Activated CD8-positive, alpha-beta memory T cell treated with anti-CD3 and anti-CD28 coated beads, Interleukin-2, amount 50 U/mL, for 48 hours (primary cell): ENCODE measurements at places on chromosomes 5 and 9.

DNA sequence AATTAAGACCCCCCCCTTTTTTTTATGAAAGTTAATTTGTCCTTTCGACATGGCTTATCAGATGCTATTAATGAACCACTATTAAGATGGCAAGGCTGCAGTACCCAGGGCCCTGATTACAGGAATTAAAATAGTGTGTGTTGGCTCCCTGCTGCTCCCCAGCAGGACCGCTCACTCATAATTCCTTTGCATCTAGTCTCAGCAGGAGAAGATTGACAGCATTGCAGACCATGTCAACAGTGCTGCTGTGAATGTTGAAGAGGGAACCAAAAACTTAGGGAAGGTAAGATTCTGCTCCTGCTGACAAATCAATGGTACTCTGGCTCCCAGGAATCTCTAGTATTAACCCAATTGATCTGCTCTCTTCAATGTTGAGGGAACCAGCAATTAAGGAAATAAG is 61.0 kb downstream of the STX17 start:
- no peak for DNase-seq

DNA sequence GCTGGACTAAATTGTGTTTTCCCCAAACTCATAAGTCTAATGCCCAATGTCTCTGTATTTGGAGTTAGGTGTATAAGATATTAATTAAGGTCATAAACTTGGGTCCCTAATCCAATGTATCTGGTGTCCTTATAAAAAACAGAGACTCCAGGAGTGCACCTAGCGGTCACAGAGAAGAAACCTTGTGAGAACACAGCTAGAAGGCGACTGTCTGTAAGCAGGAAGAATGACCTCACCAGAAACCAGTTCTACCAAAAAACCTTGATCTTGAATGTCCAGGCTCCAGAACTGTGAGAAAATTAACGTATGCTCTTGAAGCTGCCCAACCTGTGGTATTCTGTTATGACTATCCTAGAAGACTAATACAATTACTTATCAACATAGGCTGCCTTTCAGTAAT is 591.7 kb upstream of the PTPRD start:
- DNase-seq, result no peak

GRCh38 chr9:71812385-71812784 is 44.1 kb upstream of the CEMIP2 start:
- no peak for DNase-seq

GRCh38 chr5:172102218-172102870 is 85.7 kb downstream of the STK10 start:
- DNase-seq, result no peak

DNA sequence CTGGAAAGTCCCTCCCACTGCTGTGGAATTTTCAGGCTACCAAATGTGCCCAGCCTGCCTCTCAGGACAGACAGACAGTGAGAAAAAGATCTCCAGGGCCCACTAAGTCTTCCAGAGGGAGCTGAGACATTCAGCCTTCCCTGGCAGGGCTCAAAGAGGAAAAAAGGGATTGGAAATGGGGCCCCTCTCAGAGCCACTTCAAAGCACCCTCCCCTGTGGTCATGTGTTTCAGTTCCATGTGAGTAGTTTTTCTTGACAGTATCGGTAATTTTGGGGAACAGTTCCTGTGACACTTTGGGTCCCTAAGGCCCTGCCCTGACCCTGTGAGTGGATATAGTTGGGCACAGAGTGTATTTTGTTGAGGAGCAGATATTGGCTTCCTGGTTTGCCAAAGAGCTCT is 25.0 kb downstream of the LARP1 start:
- DNase-seq, result no peak

DNA sequence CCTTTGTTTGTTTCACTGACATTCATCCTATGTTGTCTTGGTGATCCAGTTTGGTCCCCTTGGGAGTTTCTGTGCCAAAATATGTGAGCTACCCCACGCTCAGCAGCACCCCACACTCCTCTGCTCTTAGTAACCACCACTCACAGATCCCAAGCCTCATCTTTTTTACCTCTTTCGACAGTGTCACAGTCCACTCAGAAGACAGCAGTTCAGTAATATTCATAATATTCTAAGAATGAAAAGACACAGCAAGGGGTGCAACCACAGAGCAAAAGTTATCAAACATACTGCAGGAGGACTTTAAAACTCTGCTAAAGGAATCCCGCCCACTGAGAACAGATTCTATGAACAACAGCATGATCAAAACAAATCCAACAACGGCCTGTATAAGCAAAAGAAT is 28.2 kb downstream of the RNF130 start:
- no peak for DNase-seq

DNA sequence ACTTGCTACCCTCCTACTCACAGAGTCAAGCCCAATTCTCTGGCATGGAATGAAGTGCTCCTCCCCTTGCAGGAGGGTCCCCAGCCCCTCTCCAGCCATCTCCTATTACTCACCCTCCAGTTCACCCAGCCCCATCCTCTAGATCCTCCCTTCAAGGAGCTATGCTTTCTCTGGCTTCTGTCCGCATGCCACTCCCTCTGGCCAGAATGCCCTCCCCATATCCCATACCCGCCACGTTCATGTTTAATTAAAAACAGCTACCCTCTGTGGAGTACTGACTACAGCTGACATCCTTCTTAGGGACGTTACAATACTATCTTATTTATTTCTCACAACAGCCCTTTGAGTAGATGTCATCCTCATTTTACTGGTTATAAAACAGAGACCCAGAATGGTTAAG is 3.0 kb downstream of the F2R start:
- DNase-seq, result no peak

DNA sequence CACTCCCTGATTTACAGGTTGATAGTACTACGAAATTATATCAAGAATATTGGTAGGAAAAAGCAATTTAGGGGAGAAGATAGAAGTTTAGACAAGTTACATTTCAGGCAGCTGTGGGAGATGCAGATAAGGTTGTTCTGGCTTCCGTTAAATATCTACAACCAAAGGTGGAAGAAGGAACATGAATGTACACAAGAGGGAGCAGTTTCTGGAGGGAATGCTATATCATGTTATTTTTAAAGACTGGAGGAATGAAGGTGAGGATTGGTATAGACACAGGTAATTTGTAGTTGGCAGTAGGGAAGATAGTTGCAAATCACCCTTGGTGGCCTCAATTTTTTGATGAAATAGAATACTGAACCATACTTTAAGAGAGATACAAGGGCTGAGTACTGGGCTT is 187.3 kb upstream of the NMUR2 start:
- DNase-seq, result no peak

GRCh38 chr5:133219296-133219695 is 167.5 kb downstream of the HSPA4 start:
- DNase-seq, result no peak

DNA sequence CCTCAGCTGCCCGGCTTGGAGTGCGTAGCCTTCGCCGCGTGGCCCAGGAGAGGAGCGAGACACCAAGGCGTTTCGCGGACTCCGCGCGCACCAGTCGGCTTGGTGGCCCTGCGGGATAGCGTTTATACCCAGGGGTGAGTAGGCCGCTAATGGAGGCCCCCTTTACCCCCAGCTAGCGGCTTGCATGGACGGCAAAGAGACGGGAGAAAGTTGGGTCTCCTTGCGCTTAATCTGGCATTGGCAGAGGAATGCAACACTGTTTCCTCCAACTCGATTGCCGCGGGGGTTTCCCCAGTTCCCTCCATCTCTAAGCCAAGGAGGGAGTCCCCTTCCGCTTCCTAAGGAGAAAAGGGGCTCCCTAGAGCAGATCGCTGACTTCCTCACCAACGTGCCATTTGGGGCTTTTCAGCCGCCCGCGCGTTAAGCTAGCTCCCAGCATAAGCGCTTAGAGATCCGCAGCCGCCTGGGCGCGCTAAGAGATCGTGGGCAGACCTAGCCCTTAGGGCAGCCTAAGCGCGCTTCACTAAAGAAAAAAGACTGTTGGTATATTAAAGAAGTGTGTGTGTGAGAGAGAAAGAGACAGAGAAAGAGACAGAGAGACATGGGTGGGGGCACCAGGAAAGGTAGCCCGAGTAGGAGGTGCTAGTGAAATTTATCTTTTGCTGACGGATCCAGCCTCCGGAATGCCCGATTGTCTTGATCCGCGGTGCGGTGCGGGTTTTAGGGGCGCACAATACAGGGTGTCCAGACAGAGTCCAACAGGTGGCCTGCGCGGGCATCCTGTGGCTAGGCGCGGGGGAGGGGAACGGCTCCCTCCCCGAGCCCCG is 597.9 kb upstream of the SGCD start:
- no peak for DNase-seq

DNA sequence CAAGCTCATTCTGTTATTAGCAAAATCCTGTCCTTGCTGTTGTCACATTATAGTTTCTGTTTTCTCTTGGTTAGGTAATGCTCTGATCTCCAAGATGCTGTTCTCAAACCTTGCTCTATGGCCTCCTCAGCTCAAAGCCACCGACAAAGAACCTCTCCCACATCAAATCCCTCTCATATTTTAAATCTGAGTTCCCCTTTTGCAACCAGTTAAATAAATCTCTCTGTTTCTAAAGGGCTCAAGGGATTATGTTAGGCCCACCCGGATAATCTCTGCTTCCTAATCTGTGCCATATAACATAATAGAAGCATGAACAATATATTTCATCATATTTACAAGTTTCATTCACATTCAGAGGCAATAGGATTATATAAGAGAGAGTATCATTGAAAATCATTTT is 286.0 kb downstream of the CYLC2 start:
- no peak for DNase-seq

DNA sequence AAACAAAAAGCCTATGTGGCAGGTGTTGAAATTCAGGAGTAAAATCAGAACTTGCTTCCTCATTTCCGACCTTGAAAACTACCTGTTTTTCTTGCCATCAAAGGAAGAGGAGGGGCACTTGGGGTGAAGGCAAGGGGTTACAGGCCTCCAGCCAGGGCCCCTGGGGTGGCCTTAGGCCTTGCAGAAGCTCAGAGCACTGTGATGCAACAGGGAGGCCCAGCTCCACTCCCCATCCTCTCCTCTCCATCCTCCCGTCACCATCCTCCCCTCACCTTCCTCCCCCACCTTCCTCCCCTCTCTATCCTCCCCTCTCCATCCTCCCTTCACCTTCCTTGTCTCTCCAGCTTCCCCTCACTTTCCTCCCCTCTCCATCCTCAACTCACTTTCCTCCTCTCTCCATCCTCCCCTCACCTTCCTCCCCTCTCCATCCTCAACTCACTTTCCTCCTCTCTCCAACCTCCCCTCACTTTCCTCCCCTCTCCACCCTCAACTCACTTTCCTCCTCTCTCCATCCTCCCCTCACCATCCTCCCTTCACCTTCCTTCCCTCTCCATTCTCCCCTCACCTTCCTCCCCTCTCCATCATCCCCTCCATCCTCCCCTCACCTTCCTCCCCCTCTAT is 111.6 kb downstream of the WNK2 start:
- no peak for DNase-seq

DNA sequence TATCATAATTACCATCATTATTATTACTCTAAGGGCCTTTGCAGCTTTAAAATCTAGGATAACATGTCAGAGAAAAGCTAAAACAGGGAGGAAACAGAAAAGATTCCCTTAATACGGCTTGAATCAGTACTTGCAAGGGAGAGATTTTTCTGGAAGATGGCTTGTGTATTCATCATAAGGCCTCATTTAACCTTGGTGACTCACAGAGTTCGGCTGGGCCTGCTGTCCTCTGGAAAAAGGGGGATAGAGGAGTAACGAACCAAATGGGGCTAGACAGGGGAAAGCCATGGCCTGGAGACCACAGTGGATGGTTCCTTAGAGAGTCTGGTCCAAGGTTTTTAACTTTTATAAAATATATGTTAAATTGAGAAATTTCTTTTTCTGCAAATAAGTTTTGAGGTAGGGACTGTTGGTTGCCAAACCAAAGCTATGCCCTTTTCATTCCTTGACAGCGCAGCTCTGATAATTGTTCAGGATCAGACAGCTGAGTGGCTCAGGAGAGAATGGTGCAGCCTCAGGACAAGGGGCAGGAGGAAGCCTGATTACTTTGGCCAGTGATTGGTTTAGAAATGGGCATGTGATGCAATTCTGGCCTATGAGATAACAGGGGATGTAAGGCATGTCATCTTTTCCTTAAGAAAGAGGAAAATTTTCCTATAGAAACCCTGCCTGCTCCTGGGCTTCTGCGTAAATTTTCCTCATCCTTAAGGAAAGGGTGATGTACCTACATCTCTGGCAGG is 25.6 kb upstream of the GSN start:
- DNase-seq, result no peak

DNA sequence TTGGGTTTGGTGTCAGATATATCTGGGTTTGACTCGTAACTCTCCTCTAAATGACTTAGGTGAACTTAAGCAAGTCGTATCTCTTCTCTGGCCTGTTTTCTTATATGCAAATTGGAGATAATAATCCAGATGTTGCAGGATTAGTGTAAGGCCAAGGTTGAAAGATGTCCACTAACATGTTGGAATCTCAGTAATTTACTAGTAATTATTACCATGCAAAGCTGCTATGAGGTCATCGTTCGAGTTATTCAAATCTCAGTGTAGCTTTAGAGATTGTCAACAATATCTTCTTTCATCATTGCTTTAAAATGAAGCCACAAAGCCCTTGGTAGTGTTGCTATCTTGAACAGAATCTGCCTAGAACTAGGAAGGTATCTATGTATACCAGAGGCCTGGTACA is 437.7 kb upstream of the KLF4 start:
- no peak for DNase-seq

GRCh38 chr9:110049699-110050450 is 158.1 kb downstream of the C9orf152 start:
- no peak for DNase-seq

- no peak for DNase-seq
Observed at GRCh38 chr5:80744149-80744548, 89.4 kb upstream of the DHFR start.

- no peak for DNase-seq
Observed at GRCh38 chr9:113898151-113898550, 22.0 kb downstream of the ZNF618 start.

DNA sequence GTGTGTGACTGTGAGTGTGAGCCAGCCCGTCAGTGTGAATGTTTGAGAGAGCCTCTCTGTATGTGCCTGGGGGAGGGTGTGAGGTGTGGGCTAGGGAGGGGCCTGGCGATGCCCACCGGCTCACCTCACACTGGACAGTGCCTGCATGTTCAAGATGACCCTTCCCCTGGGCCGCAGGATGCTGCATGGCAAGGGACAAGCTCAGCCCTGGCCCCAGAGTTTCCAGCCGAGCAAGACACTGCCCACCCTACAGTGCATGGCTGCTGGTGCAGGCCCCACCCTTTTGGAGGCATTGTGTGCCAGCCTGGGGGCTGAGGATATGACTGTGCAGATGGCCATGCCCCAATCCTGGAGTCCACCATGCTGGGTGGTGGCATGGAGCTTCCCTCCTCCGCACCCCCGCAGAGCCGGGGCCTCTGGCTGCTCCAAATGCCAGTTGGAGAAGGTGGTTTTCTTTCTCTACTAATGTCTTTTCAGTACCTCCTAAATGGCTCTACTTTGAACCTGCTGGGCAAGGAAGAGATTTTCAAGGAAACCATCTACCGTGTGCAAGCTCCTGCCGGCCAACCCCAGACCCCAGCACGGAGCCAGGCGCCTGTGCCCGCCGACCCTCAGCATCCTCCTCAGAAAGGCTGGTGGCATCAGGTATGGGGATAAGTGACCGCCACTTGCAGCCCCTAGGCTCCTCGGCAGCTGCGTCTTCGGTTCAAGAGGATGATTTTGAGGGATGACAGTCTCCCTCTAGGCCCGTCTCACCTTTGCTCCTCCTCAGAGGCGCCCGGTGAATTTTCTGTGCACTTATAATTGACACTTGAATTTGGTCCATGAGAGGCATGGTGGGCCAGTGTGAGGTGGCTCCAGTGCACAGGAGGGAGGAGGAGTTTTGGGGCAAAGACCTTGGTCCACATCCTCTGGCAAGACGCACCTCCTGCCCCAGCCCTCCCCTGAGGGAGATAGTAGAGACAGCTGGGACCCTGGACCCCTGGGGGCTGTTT is 27.7 kb downstream of the FGD3 start:
- no peak for DNase-seq
